ENCODE measurements at places on chromosomes 1 and 21.

DNA sequence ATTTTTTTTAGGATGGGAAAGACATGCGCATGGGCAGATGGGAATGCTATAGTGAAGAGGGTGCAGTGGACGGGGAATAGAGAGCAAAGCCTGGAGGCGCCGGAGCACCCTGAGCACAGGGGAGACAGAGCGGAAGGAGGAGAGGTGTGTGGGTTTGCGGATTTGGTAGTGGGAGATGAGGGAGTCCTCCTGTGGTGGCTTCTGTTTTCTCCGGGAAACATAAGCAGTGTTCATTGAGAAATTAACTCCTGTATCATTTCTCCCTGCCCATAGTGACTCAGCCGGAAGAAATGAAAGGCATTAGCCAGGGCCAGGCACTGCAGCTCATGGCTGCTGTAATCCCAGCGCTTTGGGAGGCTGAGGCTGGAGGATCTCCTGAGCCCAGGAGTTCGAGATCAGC lies 4.7 kb upstream of the PTPRF start:
- DNase-seq: no peak

GRCh38 chr1:224333939-224334786 lies 4.2 kb upstream of the NVL start:
- no peak for DNase-seq

DNA sequence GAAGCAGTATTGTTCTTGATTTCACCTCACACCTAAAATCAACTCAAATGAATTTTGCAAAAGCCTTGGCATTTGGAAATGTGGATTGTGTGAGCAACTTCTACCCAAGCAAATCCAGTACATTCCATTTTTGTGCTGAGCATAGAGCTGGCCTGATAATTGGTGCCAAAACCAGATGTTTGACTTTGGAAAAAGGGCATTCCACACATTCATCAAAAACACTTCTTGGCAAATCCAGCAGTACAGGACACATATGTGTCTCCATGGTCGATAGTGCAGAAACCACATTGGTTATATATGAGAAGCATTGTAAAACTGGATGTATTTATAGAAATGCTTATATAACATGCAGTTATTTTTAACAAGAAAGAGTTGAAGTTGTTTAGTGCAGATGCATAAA lies 210.4 kb downstream of the KCNK2 start:
- DNase-seq: no peak

DNA sequence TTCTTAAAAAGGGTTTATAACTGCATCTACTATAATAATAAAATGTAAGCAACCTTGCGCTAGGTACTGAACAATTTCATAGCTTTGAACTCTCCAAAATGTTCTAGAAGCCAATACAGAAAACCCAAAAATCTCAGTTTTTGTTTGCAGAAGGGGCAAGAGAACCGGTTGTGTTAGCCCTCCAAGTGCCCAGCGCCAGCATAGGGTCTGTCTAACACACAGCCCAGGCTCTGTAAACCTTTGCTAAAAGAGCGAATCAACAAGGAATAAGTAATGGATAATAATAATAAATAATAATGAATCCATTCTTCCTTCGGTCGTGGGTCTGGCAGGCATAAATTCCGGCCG lies 333 bp upstream of the CHAF1B start:
- no peak for DNase-seq

- no peak for DNase-seq
These were observed 134.1 kb downstream of the SLC30A10 start for GRCh38 chr1:219794085-219794743.

GRCh38 chr1:243587823-243588560 lies 262.1 kb downstream of the AKT3 start:
- no peak for DNase-seq

Measured in stimulated activated CD4-positive, alpha-beta T cell treated with anti-CD3 and anti-CD28 coated beads, Interleukin-12 subunit alpha, Interleukin-12 subunit beta, amount 100 ng/mL, for 4 hours (primary cell).